Naive thymus-derived CD4-positive, alpha-beta T cell (primary cell): ENCODE measurements at places on chromosomes 12 and 14. TPM values are rescaled to one million over a fixed set of nuclear protein-coding genes. Genes with fewer than 3 reads are reported as not detected.
A peak's percentile ranks its signal among the peaks of the same experiment; 100 is the strongest.

- DNase-seq = no peak
Measured at GRCh38 chr14:101399737-101400517, 161.4 kb upstream of the DIO3 start.

ITGA7 gene
- 1.4 and 1.8 TPM in 2 replicates for total RNA-seq

NANOG gene
- not detected for total RNA-seq

GRCh38 chr12:112905451-112906089 is 1.2 kb upstream of the OAS1 start:
- DNase-seq = no peak

NYNRIN gene
- total RNA-seq = 1.3 TPM

DNA sequence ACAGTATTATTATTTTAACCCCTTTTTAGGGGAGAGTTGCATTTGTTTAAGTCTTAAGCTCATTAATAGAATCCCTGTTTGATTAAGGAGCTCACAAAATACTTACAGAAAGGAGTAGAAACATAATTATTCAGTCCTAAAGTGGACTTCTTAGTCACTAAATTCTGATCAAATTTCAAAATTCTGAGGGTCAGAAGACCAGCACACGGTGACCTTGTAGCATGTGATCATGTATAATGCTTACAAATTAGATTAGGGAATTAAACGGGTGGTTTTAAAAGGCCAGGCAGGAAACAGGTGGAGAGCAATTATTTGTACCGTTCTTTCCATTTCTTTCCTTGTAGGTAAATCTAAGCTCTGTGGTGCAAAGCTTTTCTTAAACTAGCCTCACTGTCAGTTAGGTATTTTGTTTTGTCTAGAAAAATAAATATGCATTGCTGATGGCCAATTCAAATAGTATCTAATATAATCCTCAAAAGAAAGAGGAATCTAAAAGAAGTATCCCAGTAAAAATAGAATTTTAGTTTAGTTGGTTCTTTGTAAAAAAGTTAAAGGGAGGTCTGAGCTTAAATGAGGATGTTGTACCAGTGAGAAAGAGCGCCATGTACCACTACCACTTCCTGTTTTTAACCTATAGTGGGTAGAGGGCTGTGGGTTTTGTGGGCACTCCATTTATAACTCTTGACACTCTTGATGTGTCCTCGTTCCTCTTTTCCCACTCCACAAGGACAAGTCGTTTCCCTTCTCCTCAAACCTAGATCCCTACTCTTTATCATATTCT is 51.1 kb downstream of the SLC38A1 start:
- DNase-seq = peak; percentile 58

EIF2S3B gene
- total RNA-seq = 0.37 TPM

- no peak for DNase-seq
Measured at GRCh38 chr14:79861111-79861510, 350.2 kb downstream of the DIO2 start.

DNA sequence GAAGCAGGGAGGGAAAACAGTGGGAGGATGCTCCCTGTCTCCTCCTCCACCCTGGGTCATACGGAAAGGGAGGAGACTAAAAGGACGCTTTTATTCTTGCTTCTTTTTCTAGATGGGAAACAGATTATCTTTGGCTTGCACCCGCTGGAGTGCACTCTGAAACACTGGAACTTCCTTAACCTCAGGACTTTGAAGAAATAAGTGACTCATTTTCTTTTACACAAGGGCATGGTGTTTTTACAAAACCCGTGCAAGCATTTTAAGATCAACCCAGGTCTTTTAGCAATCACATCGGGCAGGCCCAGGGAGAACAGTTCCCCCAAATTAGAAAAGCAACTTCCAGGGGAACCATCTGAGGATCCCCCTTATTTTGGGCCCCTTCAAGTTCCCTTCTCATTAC is 80.9 kb upstream of the TSPAN11 start:
- DNase-seq = no peak

- DNase-seq = no peak
Measured at GRCh38 chr14:73722581-73722980, 8.4 kb upstream of the PNMA1 start.

DNA sequence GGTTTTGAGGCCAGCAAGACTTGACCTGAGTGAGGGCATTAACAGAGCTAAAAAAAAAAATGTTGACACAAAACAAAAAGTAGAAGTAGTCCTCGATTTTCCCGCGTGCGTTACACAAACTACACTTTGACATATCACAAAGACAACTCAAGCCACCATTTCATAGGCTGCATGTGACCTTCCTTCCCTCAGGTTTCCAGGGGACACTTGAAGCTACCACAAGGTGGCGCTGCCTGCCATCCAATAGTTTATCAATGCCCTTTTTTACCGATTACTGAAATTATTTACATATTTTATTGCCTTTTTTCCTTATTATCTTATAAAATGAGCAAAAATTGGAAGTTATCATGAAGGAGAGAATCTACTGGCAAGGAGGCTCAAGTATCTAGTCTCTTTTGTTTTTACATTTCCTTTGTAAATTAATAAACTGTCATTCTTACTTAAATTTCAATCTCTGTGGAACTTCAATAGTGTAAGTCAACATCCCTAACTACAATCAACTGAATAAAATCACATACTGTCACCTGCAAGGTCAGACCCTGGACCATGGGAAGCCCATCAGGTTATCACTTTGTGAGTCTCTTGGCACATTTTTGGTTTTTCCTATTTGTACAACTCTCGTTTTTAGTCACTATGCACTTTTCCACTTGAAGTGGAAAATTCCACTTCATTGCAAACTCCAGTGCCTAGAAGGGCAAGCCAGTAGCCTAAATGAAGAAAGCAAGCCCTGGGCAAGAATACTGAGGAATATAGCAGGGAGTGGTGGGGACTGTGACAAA is 84.6 kb upstream of the CPSF6 start:
- peak; percentile 79 for DNase-seq

RIMBP2 gene
- total RNA-seq = 0.05 TPM

DNA sequence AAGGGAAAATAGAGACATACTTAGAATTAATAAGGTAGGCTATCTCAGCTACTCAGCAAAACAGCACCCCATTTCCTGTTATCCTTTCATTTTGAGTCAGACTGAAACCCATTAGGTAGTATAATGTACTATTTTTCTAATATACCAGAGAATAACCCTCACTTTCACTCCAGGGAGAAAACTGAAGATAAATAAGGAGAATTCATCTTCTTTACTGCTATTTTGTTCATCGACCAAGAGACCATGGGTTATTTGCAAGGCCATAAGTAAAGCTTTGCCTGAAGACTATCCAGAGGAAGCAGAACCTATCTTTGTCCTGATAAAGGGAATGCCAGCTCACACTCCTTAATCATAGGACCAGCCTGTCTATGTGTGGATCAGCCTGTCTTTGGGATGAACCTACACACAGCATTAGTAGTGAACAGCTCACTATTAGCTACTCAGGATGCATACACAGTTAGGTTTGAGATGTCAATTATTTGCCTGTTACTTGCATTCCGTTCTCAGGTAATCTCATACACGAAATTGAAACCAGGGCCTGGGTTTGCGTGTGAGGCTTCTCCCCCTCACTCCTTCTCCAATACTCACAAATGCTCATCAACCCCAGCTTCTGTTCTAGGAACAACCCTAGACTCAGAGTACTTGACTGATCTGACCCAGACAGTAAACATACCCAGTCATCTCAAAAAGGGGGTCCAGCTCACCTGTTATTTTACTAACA is 124.4 kb downstream of the DAD1 start:
- no peak for DNase-seq

- no peak for DNase-seq
Measured at GRCh38 chr14:95255013-95255412, 64.7 kb downstream of the CLMN start.
